Stimulated activated CD8-positive, alpha-beta memory T cell treated with anti-CD3 and anti-CD28 coated beads, Interleukin-4, amount 100 ng/mL, for 1 hour (primary cell): ENCODE measurements at places on chromosomes 1 and 21.

DNA sequence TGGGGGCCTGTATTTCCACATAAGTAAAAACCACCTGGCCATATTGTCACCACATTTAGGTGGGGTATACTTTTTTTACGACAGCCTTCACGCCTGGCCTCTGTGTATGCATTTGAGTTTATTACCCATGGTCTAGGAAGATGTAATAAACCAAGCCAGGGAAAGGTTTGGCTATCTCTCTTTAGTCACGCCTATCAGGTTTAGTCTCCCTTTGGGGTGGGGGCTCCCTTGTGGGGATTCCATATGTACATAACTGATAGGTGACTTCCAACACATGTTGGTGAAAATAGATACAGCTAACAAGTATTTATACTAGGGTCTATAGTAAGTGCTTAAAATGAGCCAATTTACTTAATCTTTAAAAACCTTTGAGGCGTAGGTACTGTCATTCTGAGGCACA is 4.2 kb downstream of the YBX1 start:
- no peak for DNase-seq

DNA sequence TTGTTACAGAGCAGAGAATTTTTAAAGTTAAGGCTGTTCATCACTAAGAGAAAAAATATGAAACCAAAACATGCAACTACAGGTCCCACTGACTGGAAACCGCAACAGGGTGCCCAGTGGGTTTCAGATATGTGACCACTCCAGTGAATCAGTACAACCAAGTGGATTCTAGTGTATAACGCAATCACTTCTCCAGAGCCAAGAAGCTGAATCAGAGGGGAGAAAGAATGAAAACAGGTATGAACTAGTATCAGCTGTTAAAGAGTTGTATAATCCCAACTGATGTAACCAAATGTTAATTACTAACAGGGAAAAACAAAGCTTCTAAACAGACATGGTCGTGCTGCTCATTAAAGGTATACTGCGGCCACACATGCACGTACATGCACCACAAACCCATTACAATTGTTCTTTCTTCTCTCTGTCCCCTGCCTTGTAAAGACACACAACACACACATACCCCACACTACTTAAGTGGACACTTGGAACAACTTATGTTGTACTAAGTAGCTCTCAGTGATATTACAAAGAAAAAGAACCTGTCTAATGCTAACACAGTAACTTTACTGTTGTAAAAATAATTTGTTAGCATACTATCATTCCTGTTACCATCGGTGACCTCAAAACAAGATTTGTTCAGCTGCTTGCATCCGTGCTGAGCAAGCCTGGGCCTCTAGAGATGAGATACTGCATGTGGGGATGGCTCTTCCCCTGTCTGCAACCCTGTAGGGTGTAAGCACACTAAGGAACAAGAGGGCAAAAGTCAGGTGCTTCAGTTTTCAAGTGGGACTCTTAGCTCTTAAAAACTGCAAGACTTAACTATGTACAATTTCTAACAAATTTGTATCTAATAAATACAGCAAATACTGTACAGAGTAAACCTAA is 74.2 kb downstream of the PTPN14 start:
- no peak for DNase-seq

GRCh38 chr1:60133848-60134247 is 60.3 kb upstream of the C1orf87 start:
- DNase-seq, result no peak

GRCh38 chr1:201709564-201710295 is 119.2 kb upstream of the IPO9 start:
- DNase-seq, result peak; percentile 22

- DNase-seq, result no peak
Observed at GRCh38 chr21:15152591-15152990, 87.8 kb upstream of the NRIP1 start.

DNA sequence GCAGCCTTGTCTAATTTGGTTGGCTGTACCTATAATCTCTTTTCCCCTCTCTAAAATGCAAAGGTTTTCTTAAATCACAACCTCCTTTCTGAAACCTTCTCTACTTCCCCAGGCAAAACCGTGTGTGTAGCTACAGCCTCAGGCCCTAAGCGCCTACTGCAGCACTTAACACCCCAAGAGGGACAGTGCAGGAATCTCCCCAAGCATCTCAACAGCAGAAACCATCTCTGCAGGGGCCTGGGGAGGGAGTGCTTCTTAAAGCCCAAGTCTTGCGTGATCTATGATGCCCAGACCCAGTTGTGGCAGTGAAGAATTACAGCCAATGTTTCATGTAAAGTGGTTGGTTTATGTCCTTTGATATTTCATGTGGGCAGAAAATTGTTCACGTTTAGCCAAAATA is 159.3 kb downstream of the DSCAM start:
- DNase-seq, result no peak

DNA sequence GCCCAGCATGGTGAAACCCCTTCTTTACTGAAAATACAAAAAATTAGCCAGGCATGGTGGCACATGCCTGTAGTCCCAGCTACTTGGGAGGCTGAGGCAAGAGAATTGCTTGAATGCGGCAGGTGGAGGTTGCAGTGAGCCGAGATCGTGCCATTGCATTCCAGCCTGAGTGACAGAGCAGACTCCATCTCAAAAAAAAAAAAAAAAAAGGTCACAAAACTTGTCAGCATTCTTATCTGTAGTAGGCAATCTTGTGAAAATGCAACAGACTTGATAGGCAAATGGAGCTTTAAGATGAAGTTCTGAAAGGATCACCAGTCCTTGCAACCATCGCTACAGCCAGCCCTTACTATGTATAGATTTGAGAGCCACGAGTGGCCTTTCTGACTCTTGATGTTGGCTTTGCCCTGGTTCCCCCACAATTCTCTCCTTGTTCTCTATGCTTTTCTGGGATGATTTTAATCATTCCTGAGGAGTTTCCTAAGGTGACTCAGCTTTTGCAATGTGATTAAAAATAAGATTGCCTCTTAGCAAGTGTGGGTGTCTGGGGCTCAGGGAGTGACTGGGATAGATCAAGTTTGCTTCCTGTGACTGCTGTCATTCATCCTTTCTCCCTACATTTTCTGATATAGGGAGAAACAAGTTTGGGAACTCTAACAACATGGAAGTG is 7.1 kb upstream of the MAP1LC3C start:
- DNase-seq, result no peak

DNA sequence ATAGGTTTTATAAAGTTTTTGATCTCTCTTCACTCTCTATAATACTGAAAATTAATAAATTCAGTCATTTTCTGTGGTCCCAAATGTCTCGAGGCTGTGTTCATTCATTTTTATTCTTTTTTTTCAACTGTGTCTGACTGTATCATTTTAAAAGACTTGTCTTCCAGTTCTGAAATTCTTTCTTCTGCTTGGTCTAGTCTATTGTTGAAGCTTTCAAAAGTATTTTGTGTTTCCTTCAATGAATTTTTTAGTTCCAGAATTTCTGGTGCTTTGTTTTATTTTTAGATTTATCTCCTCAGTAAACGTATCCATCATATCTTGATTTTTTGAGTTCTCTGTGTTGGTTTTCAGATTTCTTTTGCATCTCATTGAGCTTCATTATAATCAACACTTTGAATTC is 161.0 kb upstream of the CHRM3 start:
- DNase-seq, result no peak

DNA sequence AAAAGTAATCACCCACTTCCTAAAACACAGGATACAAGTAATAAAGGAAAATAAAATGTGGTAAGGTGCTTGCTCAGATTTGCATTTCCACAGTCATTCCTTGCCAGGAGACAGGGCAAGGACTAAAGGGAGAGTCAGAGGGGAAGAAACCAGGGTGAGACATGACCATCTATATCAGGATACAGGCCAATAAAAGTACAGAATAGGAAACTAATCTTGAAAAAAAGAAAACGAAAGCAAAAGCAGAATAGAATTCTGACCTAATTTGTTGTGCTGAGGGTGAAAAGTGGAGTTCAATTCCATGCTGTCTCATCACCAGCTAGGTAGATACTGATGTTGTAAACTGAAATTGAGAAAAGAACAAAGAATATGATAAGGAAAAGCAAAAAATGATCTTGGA is 27.3 kb downstream of the JMJD4 start:
- DNase-seq, result no peak

DNA sequence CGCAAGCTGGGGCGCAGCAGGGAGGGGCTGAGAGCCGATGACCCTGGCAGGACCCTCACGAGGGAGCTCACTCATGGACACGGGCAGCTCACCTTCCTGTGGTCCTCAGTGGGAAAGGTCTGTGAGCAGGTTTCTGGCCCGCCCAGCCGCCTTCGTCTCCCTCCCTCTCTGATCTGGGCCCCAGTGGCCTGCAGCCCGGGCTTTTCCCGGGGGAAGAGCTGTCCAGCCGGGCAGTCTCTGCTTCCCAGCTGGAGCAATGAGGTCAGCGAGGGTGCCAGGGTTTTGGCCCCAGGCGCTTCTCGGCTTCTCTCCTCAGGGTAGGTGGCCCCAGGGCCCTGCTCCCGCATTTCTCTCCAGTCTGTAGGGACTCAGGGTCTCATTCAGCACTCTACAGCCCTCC is 22.2 kb upstream of the ARHGEF16 start:
- no peak for DNase-seq

- no peak for DNase-seq
Observed at GRCh38 chr1:5905436-5905835, 86.8 kb downstream of the NPHP4 start.

GRCh38 chr1:43300378-43301094 is at the start of gene TIE1:
TIE1 (plus strand) TSS chr1:43300982; CDS start chr1:43301072, 90 bp downstream.
- DNase-seq, result no peak

DNA sequence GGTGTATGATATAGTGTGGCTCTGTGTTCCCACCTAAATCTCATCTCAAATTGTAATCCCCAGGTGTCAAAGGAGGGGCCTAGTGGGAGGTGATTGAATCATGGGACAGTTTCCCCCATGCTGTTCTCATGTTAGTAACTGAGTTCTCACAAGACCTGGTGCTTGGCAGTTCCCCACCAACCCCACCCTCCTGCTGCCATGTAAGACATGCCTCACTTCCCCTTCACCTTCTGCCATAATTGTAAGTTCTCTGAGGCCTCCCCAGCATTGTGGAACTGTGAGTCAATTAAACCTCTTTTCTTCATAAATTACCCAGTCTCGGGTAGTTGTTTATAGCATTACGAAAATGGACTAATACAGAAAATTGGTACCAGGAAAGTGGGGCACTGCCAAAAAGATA is 1705.3 kb downstream of the NCAM2 start:
- no peak for DNase-seq

GRCh38 chr1:84691122-84691783 is 992 bp upstream of the SSX2IP start:
- no peak for DNase-seq

- no peak for DNase-seq
Observed at GRCh38 chr1:232988572-232989040, 38.2 kb downstream of the NTPCR start.

GRCh38 chr1:214404571-214405213 is 123.7 kb downstream of the SMYD2 start:
- DNase-seq, result no peak

- peak; percentile 41 for DNase-seq
Observed at GRCh38 chr1:110672001-110672752, 2.6 kb downstream of the KCNA3 start.

DNA sequence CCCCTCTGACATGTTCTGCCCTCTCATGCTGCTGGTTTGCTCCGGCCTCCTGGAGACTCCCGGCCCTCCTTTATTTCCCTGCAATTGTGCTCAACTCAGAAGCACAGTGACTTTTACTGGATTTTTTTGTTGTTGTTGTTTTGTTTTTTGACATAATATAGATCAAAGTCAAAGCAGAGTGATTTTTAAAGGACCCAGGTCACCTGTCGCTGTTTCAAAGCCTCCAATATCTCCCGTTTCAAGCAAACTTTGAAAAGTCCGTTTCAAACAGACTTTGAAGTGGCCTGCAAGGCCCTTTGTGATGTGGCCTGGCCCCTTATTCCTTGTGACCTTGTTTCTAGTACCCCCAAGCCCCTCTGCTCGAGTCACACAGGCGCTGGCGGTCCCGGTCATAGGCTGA is 58.1 kb downstream of the TBCE start:
- no peak for DNase-seq

DNA sequence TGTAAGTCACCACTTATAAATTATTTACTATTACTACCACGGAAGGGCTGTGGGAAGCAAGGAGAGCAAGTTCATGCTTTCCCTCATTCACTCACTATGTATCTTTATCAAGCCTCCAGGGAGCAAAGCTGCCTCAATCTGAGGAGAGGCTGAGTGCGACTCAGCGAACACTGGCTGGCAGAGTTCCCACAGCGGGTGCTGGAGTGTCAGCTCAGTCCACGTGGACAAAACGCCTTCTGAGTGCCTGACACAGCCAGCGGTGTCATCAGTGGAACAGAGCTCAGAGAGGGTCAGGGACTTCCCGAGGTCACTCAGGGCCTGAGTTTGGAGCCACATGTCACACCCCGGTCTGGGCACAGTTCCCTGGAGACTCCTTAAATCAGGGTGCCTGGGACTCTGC is 16.9 kb downstream of the MATN1 start:
- no peak for DNase-seq

- no peak for DNase-seq
Observed at GRCh38 chr21:46194374-46195334, 10.4 kb upstream of the SPATC1L start.

GRCh38 chr1:202105571-202106339 is 17.0 kb upstream of the GPR37L1 start:
- no peak for DNase-seq

DNA sequence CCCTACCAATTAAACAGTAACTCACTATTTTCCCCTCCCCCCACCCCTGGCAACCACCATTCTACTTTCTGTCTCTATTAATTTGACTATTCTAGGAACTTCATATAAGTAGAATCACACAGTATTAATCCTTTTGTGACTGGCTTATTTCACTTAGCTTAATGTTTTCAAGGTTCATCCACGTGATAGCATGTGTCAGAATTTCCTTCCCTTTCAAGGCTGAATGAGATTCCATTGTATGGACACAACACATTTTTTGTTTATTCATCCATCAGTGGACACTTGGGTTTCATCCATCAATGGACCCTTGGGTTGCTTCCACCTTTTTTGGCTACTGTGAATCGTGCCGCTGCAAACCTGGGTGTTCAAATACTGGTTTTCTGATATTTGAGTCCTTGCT is 41.7 kb downstream of the EIF2D start:
- DNase-seq, result no peak

- no peak for DNase-seq
Observed at GRCh38 chr21:42174173-42174572, 44.8 kb upstream of the ABCG1 start.

DNA sequence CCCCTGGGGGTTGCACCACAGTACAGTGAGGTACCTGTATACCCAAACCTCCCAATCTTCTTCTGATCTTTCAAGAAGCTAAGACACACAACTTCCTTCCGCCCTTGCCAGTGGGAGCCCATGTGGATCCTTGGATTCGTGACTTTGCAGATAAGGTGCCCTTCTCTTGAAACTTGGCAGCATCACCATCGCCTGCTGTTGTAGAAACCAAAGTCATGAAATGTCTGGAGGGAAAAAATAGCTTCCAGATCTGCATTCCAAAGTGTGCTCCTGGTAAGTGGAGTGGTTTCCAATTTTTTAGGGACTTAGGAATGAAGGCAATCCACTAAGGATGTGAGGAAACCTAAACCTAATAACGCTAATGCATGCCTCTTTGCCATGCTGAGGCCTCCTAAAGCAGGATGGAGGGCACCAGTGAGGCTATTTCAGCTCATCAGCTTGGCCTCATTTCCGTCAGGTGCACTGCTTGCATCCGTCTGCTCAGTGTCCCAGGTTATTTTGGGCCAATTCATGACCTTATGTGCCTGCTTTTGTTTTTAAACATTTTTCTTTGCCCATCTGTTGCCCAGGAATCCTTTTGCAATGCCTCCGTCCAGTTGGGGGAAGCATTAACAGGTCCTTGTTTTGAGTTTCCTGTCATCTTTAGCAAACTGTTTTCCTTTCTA is 8.2 kb upstream of the EFHD2 start:
- no peak for DNase-seq
